ENCODE measurements at places on chromosomes 1 and 21.

- DNase-seq, result no peak
Measured at GRCh38 chr1:207250431-207250830, 71.0 kb upstream of the CD55 start.

DNA sequence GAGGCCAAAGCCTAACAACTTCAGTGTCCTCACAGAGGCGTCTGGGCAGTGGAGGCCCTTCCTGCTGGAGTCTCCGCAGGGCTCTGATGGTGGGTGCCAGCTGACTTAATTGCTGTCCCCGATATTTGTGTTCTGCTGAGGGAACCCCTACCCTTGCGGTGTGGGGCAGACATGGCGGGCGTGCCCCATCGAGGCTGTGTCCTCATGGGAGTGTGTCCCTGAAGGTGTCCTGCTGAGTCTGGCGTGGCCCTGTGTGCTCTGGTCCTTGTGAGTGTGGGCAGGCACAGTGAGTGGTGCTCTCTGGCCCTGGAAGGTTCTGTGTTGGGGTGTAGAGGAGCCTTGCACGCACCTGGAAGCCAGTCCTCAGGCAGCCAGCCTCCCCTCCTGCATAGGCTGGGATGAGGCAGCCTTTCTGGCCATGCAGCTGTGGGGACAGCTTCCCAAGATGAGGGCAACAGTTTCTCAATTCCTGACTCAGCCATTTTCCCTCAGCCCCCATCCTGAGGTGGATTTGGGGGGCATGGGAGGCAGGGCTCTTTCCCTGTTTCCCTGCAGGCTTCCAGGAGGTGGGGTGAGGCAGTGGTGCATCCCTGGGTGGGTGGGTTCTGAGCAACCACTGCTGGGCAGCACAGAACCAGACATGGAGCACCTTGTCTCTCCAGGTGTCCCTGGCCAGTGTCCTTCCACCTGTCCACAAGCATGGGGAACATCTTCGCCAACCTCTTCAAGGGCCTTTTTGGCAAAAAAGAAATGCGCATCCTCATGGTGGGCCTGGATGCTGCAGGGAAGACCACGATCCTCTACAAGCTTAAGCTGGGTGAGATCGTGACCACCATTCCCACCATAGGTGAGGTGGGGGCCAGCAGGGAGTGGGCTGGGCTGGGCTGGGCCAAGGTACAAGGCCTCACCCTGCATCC lies 6.5 kb downstream of the C1orf35 start:
- no peak for DNase-seq

- DNase-seq, result no peak
Measured at GRCh38 chr1:85428471-85429089, 36.4 kb downstream of the DDAH1 start.

- DNase-seq, result no peak
Measured at GRCh38 chr1:178262120-178262500, 168.2 kb downstream of the RASAL2 start.

- DNase-seq, result no peak
Measured at GRCh38 chr1:179151908-179152682, 70.2 kb downstream of the TOR3A start.

- DNase-seq, result no peak
Measured at GRCh38 chr21:17636711-17637110, 24.0 kb upstream of the BTG3 start.

DNA sequence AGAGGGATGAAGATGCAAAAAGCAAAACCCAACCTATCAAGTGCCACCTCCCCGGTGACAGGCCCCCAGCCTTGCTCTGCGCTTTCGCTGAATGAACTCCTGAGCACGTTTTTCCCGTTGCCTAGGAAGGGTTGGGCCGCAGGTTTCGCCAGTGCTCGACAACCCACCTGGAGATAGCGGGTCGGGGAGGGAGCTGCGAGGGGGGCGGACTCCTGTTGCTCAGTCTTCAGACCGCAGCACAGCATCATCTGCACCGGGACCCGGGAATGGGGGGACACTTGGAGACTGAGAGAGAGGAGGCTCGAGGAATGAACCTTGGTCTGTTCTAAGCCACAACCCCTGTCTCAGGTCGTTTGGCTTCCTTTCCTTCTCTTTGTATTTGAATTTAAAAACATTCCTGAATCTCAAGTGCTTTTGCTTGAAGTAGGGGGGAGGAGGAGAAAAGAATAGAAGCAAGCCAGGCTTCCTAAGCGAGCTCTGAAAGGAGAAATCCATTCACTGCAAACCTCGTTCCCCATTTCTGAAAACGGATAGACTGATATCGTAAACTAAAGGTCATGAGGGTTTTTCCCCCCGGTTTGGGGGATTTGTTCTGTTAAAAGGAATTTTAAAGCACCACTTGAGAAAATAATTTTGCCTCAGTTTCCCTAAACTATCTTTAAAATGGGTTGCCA lies 1.2 kb downstream of the AK5 start:
- no peak for DNase-seq

DNA sequence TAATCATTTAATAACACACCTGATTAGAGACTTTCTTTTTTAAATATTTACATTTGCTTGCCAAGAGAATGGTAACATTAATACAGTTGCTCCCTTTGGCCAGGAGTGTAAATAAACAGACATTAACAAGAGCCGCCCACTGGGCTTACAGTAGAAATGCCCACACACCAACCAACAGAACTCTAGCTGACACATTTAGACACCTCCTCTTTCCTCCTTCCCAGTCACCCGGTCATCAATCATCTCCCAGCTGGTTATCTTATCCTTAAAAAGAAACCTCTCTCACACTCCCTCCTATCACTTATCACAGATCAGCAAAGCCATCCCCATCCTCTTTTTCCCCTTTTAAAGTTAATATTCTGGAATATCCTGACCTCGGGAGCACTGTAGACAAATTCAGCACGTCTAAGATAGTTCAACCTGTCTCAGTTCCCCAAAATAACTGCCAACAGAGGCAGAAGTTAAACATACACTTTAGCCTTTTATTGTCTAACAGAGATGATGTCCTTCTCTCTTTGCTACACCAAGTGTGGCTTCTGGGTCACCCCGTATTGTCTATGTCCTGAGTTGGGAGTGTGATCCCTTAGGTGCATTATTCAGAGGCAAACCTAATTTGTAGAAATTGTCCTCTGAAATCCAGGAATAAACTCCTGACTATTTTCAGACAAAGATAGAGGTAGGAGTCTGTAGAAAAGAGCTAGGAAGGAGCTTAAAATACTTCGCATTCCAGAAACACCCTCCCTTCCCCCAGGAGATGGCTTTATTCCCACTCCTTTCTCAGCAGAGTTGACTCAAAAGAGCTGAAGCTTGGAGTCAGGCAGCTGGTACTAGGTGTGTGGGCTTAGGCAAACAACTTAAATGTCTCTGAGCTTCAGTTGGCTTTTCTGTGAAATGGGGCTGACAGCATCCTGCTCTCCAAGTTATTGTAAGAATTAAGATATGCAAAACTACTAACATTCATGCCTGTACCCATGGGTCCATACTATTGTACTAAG lies 8.8 kb downstream of the MYCL start:
- no peak for DNase-seq

DNA sequence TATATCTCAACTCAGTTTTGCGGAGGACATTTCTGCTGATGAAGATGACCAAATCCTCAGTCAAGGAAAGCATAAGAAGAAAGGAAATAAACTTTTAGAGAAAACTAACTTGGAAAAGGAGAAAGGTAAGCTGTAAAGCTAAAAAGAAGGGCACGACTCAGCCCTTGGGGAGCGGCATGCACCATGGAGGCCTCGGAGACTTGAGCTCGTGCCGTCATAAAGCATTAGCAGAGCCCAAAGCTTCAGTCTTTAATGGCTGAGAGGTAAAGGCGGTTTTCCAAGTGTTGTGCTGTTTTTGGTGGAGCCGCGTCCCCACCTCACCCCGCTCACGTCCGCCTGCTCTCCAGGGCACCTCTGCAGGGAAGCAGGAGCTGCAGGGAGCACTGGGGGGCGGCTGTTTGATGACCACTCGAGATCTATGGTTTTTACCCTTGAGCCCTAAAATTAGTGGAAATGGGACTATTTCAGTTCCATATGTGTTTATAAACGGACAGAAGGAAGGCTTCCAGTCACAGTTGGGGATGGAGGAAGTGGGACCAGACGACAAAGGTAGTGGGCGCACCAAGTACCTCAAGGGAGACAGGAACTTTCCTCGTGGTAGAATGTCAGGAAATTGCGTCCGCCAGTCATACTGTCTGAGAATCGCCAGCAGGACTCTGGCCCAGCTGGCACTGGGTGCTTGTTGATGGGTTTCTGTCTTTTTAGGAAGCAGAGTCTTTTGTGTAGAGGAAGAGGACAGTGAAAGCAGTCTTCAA lies 27.6 kb downstream of the RRP1B start:
- DNase-seq, result no peak

DNA sequence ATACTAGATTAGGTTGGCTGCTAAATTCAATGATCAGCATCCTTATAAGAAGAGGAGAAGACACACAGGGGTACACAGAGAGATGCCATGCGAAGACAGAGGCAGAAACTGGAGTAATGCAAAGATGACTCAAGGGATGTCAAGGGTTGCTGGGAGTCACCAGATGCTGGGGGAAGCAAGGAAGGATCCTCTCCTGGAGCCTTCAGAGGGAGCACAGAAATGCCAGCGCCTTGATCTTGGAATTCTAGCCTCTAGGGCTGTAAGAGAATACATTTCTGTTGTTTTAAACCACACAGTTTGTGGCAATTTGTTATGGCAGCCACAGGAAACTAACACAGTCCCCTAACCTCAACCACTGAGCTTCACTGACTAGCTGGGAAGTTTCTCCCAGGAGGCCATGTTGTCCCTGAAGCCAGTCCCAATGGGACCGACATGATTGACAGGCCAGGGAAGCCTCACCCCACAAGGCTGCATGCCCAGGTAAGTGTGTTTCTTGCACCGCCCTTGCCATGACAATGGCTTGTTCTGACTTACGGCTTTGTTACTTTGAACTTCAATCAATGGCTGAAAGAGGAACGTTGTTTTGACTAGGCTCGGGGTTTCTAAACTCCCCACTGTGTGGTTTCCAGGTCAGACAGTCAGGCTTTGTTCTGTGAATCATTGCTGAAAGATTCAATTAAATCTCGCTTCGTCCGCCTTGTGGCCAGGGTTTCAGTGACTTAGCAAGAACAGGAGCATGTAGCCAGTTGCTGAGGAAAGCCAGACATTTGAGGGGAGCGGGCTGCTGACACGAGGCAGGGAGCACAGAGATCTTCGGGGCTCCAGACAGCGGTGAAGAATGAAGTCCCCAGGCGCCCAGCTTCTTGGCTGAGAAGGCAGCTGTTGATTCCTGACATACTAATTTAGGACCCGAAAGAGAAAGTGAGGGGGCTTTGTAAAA lies 62.3 kb downstream of the RUNX1 start:
- DNase-seq, result no peak

DNA sequence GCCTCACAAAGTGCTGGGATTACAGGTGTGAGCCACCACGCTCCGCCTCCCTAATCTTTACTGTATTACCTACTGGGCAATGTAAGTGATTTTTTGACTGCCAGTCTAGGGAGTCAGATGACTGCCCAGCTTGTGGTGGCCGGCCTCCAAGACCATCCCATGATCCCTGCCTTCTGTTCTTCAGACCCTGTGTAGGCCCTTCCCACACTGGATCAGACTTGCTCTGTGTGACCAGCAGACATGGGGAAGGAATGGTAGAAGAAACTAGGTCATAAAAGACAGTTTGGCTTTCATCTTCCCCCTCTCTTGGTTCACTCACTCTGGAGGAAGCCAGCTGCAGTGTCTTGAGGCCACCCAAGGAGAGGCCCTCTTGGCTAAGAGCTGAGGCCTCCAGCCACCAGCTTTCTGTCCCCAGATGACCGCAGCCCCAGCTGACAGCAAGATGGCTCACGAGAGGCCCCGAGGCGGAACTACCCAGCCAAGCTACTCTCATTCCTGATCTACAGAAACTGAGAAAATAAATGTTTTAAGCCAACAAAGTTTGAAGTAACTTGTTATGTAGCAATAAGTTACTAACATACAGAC lies 14.5 kb upstream of the CBR3 start:
- no peak for DNase-seq

DNA sequence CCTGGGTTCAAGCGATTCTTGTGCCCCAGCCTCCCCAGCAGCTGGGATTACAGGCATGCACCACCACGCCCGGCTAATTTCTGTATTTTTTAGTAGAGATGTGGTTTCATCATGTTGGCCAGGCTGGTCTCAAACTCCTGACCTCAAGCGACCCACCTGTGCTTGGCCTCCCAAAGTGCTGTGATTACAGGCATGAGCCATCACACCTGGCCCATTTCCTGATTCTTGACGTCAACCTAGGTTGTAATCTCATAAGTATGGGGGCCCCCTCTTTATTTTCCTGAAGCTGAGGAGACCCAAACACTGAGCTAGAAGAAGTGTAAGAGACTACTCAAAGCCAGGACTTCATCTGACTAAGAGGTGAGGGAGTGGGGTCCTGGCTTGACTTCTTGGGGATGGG lies 21.8 kb downstream of the SLC9A1 start:
- no peak for DNase-seq

- no peak for DNase-seq
Measured at GRCh38 chr1:29648798-29649188, 412.5 kb downstream of the PTPRU start.

GRCh38 chr1:80444171-80444570 lies 1356.6 kb upstream of the ADGRL2 start:
- no peak for DNase-seq

DNA sequence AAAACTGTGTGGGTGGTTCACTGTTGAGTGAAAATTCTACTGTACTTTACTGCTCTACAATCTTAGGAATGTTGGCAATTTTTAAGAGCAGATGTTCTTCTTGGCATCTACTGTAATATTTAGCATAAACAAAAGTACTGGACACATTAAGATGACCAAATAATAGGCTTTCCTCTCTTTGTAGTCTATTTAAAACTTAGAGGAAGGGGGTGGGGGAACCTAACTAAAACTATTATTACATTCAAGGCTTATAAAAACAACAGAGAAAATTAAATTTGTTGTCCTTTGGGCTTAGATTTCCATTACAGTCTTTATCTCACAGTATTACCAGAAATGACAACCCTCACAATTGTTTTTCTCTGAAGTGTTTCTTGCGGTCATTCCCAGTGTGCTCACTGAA lies 181.2 kb downstream of the PLPPR4 start:
- DNase-seq, result no peak

DNA sequence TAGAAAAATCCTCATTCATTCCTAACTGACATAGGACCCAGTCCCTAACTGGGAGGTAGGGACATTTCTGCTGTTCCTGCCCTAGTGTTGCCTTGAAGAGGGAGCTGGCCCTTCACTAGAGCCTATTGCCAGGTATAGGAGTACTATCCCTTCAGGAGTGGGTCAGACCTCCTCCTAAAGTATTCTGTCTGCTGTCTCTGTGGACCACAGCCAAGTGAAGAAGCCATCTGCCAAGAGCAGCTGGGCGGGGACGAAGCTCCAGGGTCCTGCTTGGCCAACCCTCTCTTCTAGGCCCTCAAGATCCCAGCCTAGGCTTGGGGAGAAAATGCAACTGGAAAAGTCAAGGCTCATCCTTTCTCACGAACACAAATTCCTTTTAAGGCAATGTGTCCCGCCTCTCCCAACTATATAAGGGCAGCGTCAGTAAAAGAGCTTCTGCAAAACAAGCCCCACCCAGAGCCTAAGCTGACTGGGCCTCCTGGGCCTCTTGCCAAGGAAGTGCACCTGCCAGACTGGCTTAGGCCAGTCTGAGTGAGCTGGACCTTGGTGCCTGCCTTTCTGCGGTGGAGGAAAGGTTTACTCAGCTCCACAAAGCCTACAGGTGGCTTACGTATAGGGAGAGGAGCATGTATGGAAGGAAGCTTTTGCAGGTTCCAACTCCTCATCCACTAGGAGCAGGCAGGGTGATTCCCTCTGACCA lies 638 bp upstream of the TUFT1 start:
- no peak for DNase-seq
